ENCODE measurements at places on chromosomes 5 and 9. TPM values are rescaled to one million over a fixed set of nuclear protein-coding genes. Genes with fewer than 3 reads are reported as not detected.

Gene CFAP90
- not detected for total RNA-seq

Gene LCN10
- total RNA-seq, result not detected

Gene C9orf50
- not detected for total RNA-seq

Gene GABRA1
- total RNA-seq, result not detected

Gene CMYA5
- total RNA-seq, result 0.30 TPM

Gene AMBP
- total RNA-seq, result not detected

Gene IL9
- not detected for total RNA-seq

Gene GGTA1
- total RNA-seq, result not detected

Gene SLC1A1
- 1.7 TPM for total RNA-seq

DNA sequence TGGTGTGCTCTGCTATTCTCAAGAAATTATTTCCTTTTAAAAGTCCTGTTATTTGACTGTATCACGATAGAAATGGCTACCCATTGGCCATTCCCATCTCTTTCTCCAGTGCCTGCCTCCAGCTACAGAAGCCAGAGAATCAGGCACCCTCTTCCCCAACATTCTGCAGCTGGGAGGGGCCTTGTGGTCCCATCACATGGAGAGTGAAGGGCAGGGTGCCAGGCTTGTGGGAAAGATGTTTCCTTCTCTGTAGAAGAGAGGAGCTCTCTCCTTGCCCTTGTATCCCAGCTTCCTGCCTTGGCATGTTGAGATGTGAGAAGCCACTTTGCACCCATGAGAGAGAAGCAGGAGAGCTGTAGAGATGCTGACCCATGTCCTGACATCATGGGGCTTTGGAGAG, 465.0 kb downstream of the MTRR start:
- DNase-seq, result no peak

GRCh38 chr5:2167671-2168070, 284.9 kb upstream of the IRX4 start:
- no peak for DNase-seq

- no peak for DNase-seq
Measured at GRCh38 chr9:131234799-131235479, 41.4 kb downstream of the FAM78A start.

DNA sequence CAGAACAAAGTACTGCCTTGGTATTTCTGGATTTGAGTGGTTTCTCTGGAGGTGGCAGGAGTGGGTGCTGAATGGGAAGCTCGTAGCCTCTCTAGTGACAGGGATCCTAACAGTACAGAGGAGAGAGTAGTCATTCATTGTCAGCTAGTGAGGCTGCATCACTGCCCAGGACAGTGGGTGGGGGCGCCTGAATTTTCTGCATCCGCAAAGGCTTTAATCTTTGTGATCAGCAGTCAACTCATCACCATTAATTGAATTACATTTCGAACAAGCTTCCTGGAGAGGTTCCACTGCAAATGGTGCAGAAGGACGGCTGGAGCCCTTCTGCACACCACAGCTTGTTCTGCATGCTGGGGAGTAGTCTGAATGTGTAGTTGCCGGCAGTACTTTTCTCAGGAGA, 77.5 kb downstream of the HSPA4 start:
- DNase-seq, result no peak

DNA sequence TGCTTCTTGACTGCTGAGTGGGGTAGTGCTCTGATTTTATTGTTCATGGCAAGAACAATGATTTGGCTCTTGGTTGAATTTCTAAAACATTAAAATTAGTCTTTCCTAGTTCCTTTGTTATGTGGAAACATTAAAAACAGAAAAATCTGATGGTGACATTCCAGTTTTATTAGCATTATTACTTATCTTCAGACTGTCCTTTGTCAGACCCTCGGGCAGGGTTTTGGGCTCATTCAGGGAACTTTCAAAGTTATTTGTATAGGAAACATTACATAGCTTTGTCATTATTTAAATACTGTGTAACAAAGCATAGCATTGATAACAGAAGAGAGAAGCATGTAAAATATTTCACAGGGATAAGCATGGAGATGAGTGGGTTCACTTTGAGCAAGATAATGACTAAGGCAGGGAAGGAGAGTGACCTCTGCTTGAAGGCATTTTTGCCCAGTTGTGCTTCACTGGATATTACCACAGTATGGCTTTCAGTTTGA, 119.9 kb downstream of the KDM4C start:
- DNase-seq, result peak; percentile 49

- no peak for DNase-seq
Measured at GRCh38 chr5:59169081-59169767, 586.3 kb downstream of the RAB3C start.

DNA sequence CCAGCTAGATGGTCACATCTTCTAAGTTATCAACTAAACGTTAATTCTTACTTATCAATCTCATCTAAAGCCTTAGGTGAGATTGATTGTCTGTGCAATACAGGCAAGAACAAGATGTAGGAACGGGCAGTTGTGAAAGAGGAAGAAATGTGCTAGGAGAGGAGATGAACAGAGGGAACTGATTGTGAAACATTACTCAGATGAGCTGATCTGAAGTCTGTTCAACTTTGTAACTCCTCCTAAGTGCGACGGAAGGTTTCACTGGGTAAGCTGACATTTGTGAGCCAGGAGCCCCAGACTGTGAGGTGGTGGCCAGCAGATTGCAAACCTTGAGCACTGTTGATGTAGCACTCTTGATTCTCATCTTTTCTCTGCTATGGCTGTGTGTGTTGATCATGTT, 204.1 kb downstream of the CD180 start:
- no peak for DNase-seq

- DNase-seq, result no peak
Measured at GRCh38 chr5:69113851-69114250, 20.0 kb downstream of the SLC30A5 start.

DNA sequence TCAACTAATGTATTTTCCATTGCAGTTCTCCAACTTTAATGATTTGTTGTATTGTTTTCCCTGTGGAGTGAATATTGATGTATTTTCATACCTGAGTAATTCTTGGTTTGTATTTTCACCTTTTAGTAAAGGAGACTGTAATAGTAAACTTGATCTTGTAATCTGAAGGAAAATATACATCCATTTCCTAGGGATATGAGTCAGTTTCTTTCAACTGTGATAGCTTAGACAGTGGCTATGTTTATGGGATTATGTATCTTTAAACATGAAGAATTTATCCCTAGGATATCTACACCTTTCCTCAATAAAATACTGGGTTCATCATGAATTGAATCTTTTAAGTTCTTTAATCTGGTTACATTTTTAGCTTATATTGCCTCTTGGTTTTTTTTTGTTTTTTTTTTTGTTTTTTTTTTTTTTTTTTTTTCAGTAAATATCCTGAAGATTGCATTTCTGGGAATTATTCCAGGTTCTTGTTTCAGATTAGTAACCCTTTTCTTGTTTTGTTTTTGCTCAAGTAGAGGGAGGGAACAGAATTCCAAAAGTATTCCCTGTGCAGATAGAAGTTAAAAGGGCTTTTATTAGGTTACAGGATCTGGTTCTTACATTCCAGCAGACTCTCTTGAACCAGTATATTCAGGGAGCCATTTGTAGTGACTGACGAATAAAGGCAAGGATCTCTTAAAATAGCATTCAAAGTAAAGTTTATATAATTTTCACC, 7.1 kb downstream of the WDR36 start:
- DNase-seq, result no peak

- no peak for DNase-seq
Measured at GRCh38 chr5:122936088-122936487, 90.7 kb downstream of the SNX24 start.

GRCh38 chr5:153130296-153130695, 360.2 kb upstream of the GRIA1 start:
- DNase-seq, result no peak

- DNase-seq, result peak; percentile 63
Measured at GRCh38 chr9:132575005-132575609, 7.3 kb upstream of the BARHL1 start.

- DNase-seq, result no peak
Measured at GRCh38 chr9:92058723-92059444, 56.3 kb downstream of the SPTLC1 start.

DNA sequence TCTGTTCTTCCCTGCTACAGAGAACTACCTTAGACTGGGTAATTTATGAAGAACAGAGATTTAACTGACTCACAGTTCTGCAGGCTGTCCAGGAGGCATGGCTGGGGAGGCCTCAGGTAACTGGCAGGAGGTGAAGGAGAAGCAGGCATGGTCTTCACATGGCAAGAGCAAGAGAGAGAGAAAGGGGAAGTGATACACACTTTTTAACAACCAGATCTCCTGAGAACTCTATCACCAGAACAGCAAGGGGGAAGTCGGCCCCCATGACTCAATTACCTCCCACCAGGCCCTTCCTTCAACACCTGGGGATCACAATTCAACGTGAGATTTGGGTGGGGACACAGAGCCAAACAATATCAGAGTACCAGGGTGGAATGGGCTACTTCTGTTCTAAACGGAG, 766.8 kb downstream of the TLE1 start:
- no peak for DNase-seq

- no peak for DNase-seq
Measured at GRCh38 chr5:93571114-93571949, 9.7 kb downstream of the NR2F1-AS1 start.

GRCh38 chr9:36717276-36717675, 144.6 kb downstream of the MELK start:
- peak; percentile 31 for DNase-seq

- no peak for DNase-seq
Measured at GRCh38 chr9:89317282-89317681, 1.0 kb upstream of the SECISBP2 start.
